ENCODE measurements at places on chromosomes 16 and 17.

DNA sequence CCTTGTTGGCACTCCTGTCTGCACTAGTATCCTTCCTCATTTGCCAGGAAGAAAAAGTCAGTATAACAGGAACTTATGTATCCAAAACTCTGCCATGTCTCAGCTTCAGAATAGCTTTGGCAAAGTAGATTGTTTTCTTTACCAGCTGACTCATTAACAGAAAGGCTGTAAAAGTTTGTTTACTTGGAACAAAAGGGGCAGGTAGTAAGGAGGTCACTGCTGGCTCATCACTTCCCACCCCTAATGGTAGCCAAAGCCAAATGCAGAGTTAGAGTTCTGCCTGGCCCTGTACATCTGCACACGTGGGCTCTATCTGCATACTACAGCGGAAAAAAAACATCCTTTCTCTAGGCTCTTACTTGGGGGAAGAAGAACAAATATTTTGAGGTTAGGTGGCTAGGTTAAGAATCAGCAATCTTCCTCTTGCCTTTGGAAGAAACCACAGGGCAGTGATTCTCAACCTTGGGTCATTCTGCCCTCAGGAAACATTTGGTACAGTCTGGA, 90.9 kb upstream of the BCAR1 start:
- DNase-seq = no peak

- DNase-seq = no peak
These were observed 301.6 kb upstream of the C16orf82 start for GRCh38 chr16:26765087-26765486.

- no peak for DNase-seq
These were observed 154.6 kb upstream of the CIBAR2 start for GRCh38 chr16:85266857-85267256.

DNA sequence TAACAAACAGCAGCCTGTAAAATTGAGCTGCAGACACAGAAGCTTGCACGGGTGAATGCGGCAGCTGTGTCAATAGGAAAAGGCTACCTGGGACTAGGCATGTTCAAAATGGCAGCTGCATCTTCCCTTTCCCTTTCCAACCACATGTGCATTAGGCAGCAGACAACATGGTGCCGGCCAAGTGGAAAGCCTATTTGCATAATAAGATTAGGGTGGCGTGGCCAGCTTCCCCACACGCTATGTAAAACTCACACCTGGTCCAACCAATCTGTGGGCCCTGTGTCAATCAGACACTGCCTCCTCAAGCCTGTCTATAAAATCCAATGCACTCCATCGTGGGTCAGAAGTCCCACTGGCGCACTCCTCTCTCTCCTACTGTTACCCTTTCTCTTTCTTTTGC, 61.0 kb upstream of the RBBP6 start:
- no peak for DNase-seq

- DNase-seq = no peak
These were observed 39.7 kb downstream of the ARHGAP17 start for GRCh38 chr16:24975428-24975889.

GRCh38 chr17:82348866-82349265, 10.2 kb upstream of the TEX19 start:
- no peak for DNase-seq

DNA sequence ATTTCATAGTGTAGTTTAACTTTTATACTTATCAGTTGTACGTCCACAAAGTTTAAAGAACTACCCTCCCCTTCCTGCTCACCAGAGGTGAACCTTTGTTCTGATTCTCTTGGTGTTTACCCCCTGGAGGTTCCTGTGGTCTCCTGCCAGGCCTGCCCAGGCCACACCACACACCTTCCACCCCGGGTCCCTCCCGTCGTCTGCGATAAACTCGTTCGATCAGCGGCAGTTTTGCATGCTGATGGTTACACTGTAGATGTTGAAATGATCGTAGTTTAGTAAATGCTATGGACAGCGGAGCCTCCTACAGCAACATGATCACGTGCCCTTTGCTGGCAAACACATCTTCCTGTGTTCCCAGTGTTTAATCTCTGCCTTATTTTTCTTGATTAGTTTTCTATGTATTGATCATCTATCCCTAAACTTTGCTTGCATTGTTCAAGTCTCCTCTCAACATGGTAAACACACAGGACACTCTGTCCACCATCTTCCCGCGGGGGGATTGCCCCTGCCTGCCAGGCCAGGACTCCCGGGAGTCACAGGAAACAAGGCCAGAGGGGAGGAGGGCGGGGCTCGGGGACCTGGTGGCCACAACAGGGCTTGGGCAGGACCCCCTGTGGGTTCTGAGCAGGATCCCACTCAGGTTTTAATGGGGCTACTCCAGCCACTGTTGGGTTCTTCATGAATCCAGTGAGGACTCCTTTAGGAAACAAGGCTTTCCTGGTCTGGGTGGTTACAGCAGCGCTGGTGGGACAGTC, 2.8 kb upstream of the ACSF3 start:
- no peak for DNase-seq

GRCh38 chr16:31216422-31217135, at the start of gene PYDC1:
Gene PYDC1 (minus strand): TSS chr16:31217135. CDS start chr16:31217028, 107 bp downstream.
- DNase-seq = no peak

- DNase-seq = no peak
These were observed 98.3 kb upstream of the GRIN2A start for GRCh38 chr16:10280262-10281170.

All from T-helper 2 cell (primary cell).